ENCODE measurements at places on chromosomes 1 and 21. TPM values are rescaled to one million over a fixed set of nuclear protein-coding genes. Genes with fewer than 3 reads are reported as not detected.

MAB21L3 gene
- total RNA-seq = not detected

FAM177B gene
- not detected for total RNA-seq

CNKSR1 gene
- total RNA-seq = not detected

C1orf56 gene
- total RNA-seq = 2.7 TPM

PTAFR gene
- total RNA-seq = 0.04 TPM

PADI2 gene
- 0.12 TPM for total RNA-seq

MROH7 gene
- not detected for total RNA-seq

RCSD1 gene
- not detected for total RNA-seq

CD2 gene
- not detected for total RNA-seq

GUCA2B gene
- total RNA-seq = not detected

PEA15 gene
- total RNA-seq = 50.7 TPM

DNA sequence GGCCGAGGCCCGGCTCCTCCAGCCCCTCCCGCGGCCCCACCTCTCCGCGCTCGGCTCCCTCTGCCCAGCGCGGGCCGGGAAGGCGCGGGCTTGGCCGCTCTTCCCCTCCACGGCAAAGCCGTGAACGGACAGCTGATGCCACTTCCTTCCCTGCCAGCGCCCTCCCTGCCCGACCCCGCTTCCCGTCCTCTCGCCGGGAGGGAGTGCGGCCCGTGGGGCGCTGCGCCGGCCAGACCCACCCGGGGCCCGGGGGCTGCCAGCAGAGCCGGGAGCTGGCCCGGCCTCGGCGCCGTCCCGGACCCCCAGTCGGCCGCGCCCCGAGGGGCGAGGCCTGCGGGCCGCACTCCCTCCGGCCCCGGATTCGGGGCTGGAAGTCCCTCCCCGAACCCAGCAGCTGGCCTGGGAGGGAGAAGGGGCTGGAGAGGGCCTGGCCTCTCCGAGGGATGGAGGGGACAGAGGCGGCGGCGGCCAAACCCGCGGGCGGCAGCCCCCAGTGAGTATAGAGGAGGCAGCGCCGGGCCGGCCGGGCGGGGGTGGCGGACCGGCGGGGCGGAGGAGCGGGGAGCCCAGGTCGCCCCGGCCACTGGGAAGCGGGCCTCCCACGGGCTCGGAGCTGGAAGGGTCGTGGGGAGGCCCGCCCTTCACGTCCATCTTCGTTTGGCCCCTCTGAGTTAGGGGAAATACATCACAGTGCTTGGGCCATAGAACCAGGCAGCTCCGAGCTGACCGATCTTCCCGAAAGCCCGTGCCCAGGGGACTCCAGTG, at the start of gene KIAA1614:
Gene KIAA1614 (plus strand): TSS at position 97 of the 765 bp plus-strand sequence. CDS start 347 bp downstream, at position 444.
- no peak for DNase-seq

DNA sequence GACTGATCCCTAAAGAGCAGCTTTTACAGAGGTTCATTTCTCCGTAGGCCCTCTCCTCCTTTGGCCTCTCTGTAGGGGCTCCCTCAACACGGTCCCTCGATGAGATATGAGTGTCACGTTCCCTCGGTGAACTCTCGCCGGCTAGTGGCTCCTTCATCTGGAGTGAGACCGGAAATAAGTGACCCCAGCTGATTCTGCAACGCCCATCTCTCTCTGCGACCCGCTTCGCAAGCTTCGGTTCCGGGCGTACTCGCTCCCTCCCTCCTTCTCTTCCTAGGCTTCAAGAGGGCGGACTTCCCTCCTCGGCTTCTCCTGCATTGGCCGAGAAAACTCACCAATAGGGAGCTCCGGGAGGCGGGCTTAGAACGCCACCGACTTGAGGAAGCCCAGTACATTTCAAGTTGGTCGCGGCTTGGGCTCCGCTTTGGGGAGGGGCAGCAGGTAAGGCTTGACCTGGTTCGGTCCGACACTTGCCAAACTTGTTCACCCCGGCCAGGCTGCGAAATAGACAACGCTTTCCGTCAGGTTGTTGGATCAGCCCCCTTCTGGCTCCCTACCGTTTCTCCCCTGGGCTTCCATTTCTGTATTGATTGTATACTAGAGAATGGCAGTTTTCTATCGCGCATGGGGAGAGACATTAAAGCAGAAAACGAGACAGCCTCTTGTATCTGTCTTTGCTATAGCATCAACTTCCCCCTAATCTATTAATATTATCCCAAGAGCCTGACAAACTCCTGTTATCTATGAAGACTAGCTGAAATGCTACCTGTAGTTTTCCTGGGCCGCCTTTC, at the start of the genes ANKRD34A and POLR3GL:
Gene ANKRD34A (minus strand): TSS at position 248 of the 791 bp plus-strand sequence. CDS start 2,816 bp downstream, outside the sequence.
Gene POLR3GL (plus strand): TSS at position 363 of the 791 bp plus-strand sequence. CDS start 10,176 bp downstream, outside the sequence.
- peak; percentile 90 for DNase-seq

- no peak for DNase-seq
Measured at GRCh38 chr1:113363935-113364334, 26.4 kb upstream of the MAGI3 start.

GRCh38 chr1:204771358-204771757, 85.8 kb upstream of the LRRN2 start:
- no peak for DNase-seq

GRCh38 chr1:199101139-199101538, 462.3 kb downstream of the PTPRC start:
- DNase-seq = no peak

DNA sequence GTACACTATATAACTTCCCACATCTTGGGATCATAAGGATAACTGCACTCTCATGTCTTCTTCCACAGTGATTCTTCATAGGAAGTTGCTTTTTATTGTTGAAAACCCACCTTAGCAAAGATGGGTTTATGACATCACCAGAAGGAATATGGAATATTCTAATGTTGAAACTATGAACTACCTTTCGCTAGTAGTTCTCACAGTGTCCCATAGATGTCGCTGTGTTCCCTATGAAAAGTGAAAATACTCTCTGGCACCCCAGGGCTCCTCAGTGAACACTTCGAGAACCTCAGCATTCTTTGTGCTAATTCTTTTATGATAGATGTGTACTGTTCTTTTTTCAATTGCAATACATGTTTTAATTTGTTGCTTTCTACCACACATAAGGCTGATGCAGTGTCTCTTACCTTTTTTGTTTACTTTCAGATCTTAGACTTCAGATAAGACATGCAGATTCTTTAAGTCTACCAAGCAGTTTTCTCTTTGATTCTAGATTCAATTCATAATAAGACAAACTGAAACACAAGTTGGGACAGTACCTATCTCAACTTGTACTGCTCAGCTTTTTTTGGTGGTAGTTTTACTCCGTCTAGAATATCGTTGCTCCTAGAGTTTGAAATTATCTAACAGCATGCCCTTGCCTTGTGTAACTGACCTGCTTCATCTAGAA, 90.8 kb downstream of the GTF2B start:
- no peak for DNase-seq

GRCh38 chr1:194469282-194469681, 1282.9 kb upstream of the B3GALT2 start:
- DNase-seq = no peak

GRCh38 chr1:231522931-231523642, 5.4 kb upstream of the TSNAX start:
- no peak for DNase-seq

DNA sequence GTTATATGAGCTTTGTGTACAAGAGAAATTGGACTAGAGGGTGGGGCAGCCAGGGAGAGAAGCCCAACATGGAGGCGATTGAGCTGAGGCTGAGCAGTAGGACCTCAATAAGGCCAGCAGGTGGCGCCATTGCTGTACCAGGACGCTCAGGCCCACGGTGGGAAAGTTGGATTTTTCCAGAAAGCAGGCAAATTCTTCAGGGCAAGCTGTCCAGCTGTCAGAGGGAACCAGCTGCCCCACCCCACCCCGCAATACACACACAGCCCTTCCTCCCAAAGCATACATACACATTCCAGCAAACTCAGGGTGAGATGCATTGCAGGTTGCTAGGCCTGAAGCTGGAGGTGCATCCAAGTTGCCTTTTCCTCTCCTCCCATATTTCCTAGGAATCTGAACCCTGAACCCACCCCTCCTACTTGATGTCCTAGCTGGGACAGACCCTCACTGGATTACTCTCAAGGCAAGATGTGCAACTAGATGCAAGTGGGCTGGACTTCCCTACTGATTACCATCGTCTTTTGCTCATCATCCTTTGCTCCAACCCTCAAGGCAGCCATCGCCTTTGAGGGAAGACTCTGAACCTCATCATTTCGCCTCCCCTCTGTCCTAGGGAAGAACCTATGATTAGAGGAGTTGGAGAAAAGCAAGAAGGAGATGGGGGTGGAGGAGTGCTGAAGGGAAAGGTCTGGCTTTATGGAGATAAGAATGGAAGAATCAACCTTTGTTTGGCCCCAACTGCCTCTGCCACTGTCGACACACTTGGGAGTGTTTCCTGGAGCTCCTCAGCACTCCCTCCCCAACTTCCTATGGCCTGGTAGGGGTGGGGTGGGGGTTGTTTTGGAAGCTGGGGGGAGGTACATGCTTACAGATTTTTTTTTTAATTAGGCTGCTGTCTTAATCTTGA, 25.5 kb downstream of the CD34 start:
- peak; percentile 86 for DNase-seq

DNA sequence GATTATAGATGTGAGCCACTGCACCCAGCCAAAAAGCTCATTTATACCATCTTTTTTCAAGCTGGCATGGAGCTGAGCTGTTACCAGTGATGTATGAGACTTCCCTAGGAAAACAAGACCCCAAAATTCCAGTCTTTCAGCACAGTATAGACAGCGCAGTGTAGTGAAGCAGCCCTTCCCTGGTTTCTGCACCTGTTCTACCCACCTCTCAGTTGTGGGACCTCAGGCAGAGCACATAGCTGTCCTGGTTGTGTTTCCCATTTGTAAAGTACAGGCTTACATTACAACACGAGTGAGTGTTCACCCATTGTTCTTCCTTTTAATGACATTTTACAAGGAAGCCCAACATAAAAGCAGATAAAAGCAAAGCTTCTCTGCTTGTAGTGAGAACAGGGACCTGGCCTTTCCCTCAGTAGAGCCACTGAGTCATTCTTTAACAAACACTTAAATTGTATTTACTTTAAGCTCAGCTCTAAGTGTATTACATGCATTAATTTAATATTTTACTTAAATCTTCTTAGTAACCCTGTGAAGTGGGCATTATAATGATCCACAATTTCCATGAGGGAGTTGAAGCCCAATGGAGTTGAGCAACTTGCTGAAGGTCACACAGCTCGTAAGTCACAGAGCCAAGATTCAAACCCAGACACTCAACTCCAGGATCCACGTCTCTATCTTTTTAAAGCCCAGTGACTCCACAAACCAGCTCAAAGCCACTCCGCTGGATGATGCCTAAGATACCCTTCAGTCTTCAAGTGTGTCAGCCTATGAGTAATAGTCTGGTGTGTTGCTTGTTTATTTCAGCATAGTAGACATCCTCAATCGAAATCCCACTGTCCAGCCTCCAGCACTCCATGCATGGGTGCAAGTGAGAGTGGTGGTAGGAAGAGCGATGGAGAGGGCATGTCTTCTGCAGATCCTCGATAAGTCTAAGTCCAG, 40.5 kb upstream of the CAPZB start:
- no peak for DNase-seq

DNA sequence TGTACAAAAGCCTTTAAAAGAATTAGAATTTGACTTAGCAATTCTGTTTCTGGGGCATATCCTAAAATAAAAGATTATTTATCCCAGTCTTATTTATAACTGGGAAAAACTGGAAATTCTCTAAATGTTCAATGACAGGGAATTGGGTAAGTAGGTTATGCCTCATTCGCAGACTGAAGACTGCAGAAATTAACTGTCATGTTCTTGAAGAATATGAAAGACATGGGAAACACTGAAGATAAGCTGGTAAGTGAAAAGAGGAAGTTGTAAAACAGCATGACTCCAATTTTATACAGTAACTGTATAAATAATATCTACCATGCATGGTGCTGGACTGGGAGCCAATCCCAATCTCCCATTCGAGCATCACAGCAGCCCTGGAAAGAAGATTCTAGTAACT, 50.6 kb upstream of the SLC2A1 start:
- no peak for DNase-seq

DNA sequence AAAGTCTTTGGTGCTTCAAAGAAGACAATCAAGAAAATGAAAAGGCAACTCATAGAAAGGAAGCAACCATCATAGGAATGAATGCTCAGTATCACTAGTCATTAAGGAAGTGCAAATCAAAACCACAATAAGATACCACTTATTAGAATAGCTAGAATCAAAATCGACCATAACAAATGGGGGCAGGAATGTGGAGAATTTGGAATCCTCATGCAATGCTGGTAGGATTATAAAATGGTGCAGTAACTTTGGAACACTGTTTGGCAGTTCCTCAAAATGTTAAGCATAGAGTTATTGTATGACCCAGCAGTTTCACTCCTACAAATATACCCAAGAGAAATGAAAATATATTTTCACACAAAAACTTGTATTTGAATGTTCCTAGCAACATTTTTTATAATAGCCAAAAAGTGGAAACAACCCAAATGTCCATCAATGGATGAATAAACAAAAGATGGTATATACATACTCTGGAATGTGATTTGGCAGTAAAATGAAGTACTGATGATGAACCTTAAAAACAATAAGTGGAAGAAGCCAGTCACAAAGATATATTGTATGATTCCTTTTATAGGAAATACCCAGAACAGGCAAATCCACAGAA, 105.6 kb downstream of the MIS18A start:
- no peak for DNase-seq

- DNase-seq = no peak
Measured at GRCh38 chr1:228162286-228163006, 3.2 kb upstream of the IBA57 start.

GRCh38 chr1:154961207-154962155, at the start of gene PYGO2:
Gene PYGO2, minus strand, starts transcription at chr1:154961782. Its CDS starts 206 bp downstream, at chr1:154961576.
- DNase-seq = peak; percentile 66

DNA sequence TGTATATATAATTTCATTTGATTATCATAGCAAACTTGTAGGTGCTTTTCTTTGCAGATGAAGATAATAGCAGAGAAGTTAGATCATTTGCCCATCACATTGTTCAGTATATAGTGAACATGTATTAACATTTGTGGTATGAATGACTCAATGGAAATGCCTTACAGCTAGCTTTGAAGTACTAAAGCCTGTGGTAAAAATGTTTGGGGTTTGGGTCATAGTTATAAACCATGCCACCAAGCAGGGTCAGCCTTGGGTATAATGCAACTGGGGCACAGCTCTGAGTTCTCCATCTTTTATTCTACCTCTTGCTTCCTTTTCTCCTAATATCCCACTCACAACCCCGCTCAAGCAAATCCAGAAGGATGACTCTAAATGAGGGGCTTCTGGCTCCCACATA, 141.6 kb downstream of the KCNT2 start:
- peak; percentile 80 for DNase-seq

- no peak for DNase-seq
Measured at GRCh38 chr1:14113271-14113670, 413.3 kb downstream of the PRDM2 start.

GRCh38 chr1:38715415-38715814, 144.2 kb downstream of the RRAGC start:
- no peak for DNase-seq

DNA sequence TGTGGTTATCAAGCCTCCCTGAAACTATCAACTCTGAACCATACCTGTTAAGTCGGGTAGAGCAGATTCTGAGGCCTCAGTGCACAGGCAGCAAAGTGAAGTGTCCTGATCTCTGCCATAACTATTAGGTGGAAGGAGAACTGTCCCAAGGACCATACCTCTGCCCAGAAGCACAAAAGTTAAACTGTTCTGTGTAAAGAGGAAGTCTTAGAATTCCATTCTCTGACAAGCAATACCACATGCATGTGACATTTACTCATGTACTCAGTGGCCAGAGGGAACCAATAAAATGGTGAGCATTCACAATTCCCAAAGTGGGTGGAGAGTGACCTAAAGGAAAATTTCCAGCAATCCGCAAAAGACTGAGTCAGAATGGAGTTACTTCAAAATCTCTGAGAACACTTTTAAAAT, 61.0 kb downstream of the TOR3A start:
- DNase-seq = peak; percentile 97

GRCh38 chr1:88698764-88699163, 14.7 kb downstream of the PKN2 start:
- no peak for DNase-seq

GRCh38 chr1:42756956-42757891, 9.6 kb downstream of the P3H1 start:
- DNase-seq = peak; percentile 76

GRCh38 chr1:77193951-77194350, 25.3 kb downstream of the PIGK start:
- DNase-seq = no peak

Measured in H4 (cell line).